ENCODE measurements at places on chromosomes 12 and 14.
A peak's percentile ranks its signal among the peaks of the same experiment; 100 is the strongest.

- DNase-seq = no peak
Measured at GRCh38 chr14:68822132-68822651, 29.3 kb upstream of the ZFP36L1 start.

DNA sequence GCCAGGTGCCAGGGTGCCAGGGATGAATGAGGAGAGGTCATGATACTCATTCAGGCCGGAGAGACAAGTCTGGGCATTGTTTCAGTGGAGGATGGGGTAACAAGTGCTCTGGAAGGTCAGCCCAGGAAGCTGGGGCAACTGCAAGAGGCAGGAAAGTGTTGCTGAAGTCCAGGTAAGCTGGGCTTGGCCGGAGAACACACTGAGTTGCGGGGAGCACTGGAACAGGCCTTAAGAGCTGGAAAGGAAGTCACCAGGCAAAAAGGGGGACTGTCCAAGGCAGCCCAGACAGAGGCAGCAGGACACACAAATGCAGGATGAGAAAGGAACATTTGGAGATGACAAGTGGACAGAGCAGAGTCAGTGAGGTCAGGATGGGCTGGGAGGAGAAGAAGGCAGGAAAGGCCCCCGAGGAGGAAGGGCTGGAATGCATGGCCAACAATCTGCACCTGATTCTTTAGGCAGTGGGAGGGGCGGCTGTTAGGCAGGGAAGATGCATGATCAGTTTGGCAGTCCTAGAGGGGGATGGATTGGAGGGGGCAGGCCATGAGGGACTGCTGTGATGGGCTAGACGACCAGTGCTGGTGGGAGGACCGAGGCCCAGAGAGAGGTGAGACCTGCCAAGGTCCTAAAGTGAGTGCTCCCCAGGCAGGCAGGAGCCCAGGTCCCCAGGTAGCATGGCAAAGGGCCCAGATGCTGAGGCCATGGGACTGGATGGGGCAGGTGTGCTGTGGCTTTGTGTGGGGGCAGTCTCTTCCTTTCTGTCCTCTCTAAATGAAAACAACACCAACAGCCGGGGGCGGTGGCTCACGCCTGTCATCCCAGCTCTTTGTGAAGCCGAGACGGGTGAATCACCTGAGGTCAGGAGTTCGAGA is 17.2 kb upstream of the HHIPL1 start:
- DNase-seq = no peak

DNA sequence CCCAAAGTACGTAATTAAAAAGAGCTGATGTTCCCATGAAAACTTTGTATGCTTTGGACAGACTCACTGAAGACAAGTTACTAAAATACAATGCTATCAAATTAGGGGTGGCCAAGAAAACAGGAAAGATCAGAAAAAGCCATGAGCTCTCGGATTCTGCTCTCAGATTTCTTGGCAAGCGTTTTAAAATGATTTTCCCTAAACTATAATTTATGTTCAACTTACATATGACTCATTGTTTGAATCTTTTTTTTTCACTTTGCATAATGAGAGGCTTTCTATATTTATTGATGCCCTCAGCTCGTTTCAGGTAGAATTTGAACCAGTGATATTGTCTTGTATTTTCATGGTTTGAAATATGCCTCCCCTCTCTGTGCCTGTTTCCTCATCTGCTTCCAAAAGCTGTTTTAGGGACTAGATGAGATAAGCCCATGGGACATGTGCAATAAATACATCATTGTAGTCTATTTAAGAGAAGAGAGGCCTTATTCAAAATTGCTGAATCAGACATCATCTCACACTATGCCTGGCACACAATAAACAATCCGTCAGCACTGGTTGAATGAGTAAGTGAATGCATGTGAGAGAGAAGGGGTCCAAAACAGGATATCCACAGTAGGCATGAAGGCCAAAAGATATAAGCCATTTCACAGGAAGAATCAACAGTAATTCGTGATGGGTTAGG is 4.7 kb upstream of the IPO8 start:
- no peak for DNase-seq

DNA sequence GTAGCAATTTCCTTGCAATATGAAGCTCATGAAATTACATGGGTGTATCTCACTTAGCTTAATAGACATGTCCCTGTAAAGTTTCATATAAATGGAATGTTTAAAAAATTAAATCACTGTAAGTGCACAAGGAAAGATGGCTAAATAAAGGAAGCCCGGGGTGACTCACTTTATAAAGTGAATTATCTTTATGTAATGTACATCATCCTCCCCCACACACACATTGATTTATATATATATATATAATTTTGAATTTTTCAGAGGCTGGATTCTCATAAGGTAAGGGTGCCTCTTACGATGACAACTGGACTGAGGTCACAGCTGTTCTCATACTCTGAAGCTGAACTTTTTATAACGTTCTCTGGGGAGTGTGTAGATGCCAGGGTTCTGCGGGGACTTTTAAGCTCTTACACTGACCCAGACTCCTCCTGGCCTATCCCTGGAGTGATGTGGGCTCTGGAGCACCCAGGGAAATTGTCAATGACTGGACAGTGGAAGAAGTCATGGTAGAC is 108.7 kb upstream of the HIF1A start:
- peak; percentile 78 for DNase-seq

DNA sequence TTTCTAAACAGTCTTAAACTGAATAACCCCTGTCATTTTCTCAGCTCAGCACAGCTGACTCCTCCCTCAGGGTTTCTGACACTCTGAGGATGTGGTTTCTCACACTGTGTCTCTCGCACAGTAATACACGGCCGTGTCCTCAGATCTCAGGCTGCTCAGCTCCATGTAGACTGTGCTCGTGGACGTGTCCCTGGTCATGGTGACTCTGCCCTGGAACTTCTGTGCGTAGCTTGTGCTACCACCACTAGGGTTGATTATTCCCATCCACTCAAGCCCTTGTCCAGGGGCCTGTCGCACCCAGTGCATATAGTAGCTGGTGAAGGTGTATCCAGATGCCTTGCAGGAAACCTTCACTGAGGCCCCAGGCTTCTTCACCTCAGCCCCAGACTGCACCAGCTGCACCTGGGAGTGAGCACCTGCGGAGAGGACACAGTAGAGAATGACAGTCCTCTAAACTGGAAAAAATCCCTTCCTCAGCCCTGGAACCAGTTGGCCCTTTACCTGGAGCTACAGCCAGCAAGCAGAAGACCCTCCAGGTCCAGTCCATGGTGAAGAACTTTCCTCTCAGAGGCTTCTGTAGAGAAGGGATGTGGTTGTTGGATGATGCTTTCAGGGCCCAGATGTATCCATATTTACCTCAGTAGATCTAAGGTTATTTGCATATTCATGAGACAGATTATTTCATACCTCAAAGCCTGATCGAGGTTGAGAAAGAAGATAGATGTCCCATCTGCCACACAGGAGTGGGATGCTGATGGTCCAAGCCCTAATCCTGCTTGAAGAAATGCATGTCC is 984.8 kb downstream of the TMEM121 start:
- no peak for DNase-seq

DNA sequence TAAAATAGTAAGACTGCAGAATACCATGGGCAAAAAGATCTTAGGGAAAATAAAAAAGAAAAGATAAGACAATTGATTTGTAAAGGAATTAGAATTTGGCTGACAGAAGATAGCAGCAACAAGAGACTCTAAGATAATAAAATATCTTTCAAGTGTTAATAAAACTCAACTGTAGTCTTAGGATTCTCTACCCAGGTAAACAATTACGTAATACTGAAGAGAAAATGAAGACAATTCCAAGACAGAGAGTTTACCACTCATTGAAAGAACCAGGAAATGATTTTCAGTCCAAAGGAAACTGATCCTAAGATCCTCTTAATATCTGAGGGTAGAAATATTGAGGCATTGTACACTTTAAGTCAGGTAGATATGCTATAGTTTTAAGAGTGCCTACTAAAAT is 321.1 kb downstream of the CEP128 start:
- no peak for DNase-seq

GRCh38 chr14:81625343-81625742 is 91.7 kb upstream of the SEL1L start:
- no peak for DNase-seq

Measured in EL (cell line).